ENCODE measurements at places on chromosomes 6 and 20. TPM values are rescaled to one million over a fixed set of nuclear protein-coding genes. Genes with fewer than 3 reads are reported as not detected.
A peak's percentile ranks its signal among the peaks of the same experiment; 100 is the strongest.

DNA sequence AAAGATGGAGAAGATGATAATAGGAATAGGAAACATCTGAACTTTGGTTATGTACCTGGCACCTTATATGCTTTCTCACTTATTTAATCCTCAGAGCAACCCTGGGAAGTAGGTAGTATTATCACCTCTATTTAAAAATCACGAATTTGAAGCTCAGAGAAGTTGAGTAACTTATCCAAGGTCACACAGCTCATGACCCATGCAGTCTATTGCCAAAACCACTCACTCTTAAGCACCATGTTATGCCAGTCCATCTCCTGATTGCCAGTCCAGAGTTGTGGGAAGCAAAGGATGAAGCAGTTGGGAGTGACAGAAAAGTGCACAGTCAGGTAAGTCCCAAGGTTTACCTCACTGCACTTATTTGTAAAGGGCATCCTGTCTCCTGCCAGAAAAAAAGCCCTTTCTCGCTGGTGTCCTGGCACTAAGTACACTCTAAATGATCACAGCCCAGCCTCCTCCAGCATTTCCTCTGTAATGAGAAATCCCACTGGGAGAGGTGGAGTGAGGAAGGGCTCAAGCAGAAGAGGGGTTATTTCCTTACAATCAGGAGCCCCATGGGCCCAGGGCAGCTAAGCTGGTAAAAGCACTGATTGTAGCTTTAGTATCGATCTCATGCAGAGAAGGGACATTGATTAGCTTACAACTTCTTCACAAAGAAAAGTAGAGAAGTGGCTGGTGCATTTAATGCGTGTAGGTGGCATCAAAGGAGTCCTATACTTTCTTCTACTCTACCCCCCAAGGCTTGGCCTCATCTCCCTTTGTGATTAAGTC, 21.3 kb upstream of the SCGN start:
- DNase-seq = no peak

GRCh38 chr20:10476319-10476724, 41.2 kb downstream of the SLX4IP start:
- no peak for DNase-seq

DNA sequence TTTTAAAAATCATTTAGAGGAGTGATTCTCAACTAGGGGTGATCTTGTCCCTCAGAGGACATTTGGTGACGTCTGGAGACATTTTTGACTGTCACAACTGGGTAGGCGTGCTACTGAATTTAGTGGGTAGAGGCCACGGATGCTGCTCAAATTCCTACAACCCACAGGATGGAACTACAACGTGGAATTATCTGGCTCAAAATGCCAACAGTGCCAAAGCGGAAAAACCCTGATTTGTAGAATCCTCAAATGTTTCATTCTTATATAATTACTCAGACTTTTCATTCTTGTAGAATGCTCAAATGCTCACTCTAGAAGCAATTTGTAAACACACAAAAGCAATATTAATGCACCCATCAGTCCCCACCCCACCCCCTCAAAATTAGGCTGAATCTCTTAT, 229.8 kb downstream of the ZMYND8 start:
- no peak for DNase-seq

DNA sequence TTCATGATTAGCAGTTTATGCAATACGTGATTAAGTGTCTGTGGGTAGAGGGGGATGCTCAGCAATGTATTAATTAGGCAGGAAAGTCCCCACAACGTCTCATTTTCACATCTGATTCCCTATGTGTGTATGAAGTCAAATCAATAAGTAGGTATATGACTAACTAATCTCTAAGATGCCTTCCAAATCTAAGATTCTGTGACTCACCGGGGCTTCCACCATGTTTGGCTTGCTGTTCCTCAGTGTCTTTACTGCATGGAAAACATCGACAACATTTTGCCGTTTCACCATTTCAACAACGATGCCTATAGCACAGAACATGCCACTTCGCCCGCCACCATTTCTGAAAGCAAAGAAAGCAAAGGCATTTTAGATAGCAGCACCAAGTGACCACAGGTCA, 72.0 kb upstream of the THEMIS start:
- peak; percentile 29 for DNase-seq

DNA sequence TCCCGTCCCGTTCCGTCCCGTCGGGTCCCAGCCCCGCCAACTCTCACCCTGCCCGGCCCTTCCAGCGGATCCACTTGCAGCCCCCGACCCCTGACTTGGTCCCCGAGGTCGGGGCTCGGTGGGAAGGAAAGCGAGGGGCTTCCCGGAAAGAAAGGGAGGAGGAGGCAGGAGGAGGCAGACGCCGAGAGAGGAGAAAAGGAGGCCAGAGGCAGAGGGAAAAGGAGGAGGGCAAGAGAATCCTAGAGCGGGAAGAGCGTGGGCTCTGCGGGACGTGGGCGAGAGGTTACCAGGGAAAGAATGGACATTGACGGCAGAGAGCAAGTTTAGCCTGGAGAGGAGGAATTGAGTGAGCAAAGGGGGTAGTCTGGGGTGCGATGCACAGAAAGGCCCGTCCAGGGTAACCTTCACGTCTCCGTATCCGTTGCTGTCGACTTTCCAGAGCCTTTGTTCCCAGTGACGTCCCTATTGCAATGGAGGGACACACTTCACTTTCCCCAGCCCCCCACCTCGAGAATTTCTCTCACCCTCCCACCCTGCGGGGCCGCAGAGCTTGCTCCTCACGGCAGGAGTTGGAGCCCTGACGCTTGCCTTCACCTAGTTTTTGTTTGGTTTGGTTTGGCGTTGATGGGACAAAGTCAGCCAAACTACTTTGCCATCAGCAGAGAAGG, 477 bp upstream of the MOXD1 start:
- DNase-seq = no peak

Gene SGK2
- total RNA-seq = not detected

GRCh38 chr6:47634210-47635047, 64.0 kb upstream of the ADGRF4 start:
- no peak for DNase-seq

DNA sequence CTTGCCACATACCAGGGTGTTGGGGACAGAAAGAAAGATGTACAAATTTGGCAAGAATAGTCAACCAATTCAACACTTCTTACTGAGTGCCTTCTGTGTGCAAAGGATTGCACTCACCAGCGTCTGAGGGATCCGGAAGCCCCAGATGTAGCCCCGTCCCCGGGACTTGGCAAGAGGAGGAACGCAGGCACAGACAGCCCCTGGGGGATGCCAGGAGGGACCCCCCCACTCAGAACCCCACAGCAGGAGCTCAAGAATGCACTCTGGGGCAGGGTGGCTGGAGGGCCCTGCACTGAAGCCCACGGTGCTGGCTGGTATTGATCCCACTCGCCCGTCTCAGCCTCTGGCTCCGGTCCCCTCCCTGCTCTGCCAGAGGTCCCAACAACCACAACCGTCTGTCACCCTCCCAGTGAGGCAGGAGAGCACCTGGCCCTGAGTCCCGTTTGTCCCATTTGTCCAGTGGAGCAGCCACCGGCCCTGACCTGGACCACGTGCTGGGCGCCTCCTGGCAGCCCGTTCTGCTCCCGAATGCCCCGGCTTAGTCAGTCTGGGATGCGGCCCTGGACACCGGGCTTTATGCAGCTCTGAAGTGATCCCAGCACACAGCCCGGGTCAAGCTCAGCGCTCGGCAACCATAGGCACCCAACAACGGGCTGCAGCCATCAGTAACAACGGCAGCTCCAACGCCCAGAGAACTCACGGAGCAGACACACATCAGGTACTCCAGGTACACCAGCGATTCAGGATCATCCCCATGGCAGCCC, 128.7 kb downstream of the DLL1 start:
- DNase-seq = no peak

Gene NRSN1
- not detected for total RNA-seq

Gene RIPK1
- 33.3 TPM for total RNA-seq

DNA sequence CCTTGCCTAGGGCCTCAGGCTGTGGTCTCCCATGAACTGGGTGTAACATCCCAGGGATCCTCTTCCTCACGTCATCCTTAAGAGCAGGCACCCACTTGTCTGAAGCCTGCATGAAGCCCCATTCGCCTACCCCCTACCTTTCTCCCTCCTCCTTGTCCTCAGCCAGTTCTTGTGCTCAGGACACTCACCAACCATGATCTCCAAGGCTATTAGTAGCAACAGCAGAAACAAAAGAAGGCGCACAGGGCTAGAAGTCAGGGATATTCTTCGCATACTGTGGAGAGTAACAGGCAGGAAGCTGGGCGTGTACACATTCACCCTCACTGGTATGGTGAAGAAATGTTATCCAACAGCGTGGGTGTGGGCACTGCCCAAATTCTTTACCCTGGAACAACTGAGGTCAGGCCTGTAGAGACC, 7.3 kb downstream of the RAET1E start:
- DNase-seq = no peak

Gene TMEM63B
- 14.7 TPM for total RNA-seq

Gene IPCEF1
- total RNA-seq = 20.3 TPM

DNA sequence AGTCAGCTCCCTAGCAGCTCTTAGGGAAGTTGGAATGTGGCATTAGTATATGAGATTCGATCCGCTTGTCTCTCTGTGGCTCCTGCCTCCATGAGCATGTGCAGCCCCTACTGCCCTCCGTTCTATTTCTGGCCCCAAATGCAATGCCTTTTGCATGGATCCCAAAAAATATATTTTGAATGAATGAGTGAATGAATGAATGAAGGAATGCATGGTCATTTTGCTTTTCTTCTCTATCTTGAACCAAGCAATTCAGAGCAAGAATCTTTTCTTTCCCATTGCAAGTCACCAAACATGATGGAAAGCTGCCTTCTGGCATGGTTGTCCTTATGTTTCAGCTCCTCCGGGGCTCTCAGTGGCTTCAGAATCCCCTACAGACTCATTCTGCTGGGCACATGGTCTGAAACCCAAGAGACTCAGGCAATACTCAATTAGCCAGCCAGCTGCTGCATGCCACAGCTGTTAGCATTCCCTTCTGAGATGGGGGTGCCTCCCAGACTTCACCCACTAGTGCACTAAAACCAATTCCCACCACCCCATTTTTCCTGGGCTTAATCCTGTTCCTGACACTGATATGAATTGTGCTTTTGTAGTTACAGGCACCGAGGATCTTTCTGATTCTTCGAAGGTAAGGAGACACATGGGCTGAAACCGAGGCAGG, 2.6 kb upstream of the IYD start:
- DNase-seq = no peak

Data from activated CD4-positive, alpha-beta memory T cell treated with anti-CD3 and anti-CD28 coated beads, Interleukin-2, amount 10 ng/mL, durations not matched to agents 7 days and 5 days (primary cell).